NCI-H2171 (cell line): ENCODE measurements at places on chromosomes 2 and 18.

DNA sequence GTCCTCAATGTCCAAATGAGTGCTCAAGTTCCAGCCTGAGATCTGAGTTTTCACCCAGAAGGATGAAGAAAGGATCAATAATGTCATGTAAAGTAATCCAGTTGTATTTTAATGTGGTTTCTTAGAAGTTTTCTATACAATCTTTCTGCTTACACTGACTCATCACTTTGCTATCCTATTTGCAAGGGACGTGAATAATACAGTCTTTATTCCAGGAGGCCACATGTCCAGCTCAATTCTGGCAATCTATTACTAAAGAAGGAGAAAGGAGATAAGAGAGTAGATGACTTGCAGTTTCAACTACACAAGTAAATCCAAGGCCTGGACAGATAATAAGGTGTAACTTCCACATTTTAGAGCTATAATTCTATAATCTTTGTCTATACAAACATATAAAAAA lies 601.1 kb upstream of the SETBP1 start:
- DNase-seq, result no peak

DNA sequence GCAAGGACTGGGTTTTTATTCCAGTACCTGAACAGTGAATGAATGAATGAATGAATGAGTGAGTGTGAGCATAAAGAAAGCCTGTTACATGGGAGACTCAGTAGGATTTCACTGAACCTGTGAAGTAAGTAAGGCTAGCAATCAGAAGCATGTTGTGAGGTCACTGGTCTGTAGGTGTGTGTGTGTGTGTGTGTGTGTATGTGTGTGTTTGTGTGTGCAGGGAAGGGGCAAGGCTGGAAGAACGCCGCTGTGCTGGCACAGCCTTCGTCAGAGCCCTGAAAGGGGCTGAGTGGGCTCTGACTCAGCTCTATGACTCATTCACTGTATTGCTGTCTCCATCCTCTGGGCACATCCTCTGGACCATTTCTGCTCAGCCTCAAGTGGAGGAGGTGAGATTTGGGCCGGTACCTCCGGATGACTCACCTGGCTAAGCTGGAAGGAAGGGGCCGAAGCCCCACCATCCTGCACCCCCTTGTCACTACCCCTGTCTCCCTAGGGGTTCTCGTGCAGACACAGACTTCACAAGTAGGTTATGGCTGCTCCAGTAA lies 51.4 kb upstream of the MRPL33 start:
- no peak for DNase-seq

DNA sequence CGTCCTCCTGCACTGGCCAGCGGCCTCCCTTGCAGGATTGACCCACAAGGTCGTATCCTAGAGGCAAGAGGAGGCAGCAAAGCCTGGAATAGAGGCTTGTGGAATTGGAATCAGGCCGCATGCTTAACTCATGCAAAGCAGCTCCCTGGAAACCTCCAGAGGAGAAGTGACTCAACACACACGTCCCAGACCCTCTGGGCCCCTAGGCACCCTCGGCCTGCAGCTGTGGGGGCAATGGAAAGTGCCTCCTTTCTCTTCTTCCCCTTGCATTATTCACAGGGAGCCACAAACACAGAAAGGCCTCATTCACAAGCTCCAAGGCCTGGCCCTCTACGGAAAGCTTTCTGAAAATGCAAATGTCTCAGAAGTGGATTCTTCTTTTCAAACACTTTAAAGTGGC lies 19.6 kb downstream of the SPATA3 start:
- no peak for DNase-seq

GRCh38 chr2:212384027-212384426 lies 154.6 kb downstream of the ERBB4 start:
- no peak for DNase-seq

- no peak for DNase-seq
These were observed 608.2 kb upstream of the ACVR2A start for GRCh38 chr2:147236601-147237000.

- no peak for DNase-seq
These were observed 340.5 kb downstream of the NBAS start for GRCh38 chr2:15220603-15221002.
